Fibroblast of lung (primary cell): ENCODE measurements at places on chromosomes 2 and 18. TPM values are rescaled to one million over a fixed set of nuclear protein-coding genes. Genes with fewer than 3 reads are reported as not detected.

Gene CABYR
- 5.6 and 14.0 TPM in 2 replicates for total RNA-seq

Gene CMPK2
- 0.26 and 0.33 TPM in 2 replicates for total RNA-seq

Gene UGT1A4
- not detected in 2 replicates for total RNA-seq

Gene TACR1
- total RNA-seq = 0.17 TPM in 1 of 2 replicates, not detected in the other

Gene IL18R1
- total RNA-seq = 0.50 and 5.4 TPM in 2 replicates

Gene SEC11C
- total RNA-seq = 14.4 and 16.3 TPM in 2 replicates

Gene TUBA3D
- total RNA-seq = not detected in 2 replicates

Gene FAM124B
- not detected in 2 replicates for total RNA-seq

Gene TSPYL6
- not detected in 2 replicates for total RNA-seq

Gene KCNK3
- under 0.01 and 0.26 TPM in 2 replicates for total RNA-seq

Gene EGR4
- total RNA-seq = under 0.01 TPM in 1 of 2 replicates, not detected in the other

Gene TMEM163
- under 0.01 TPM in 1 of 2 replicates, not detected in the other for total RNA-seq

Gene GKN2
- not detected in 2 replicates for total RNA-seq

Gene CABLES1
- total RNA-seq = 11.4 and 15.7 TPM in 2 replicates

Gene SCN2A
- total RNA-seq = 2.1 and 7.1 TPM in 2 replicates

Gene RUFY4
- not detected in 2 replicates for total RNA-seq

Gene ALLC
- not detected in 2 replicates for total RNA-seq

Gene IL36RN
- total RNA-seq = not detected in 2 replicates

Gene KCNE4
- total RNA-seq = 11.0 and 25.3 TPM in 2 replicates

Gene MOGAT1
- total RNA-seq = not detected in 2 replicates
